Eye (tissue), 1 donor: ENCODE measurements at places on chromosomes 12 and 14.

GRCh38 chr12:98149270-98149669 lies 366.1 kb upstream of the TMPO start:
- DNase-seq = no peak

DNA sequence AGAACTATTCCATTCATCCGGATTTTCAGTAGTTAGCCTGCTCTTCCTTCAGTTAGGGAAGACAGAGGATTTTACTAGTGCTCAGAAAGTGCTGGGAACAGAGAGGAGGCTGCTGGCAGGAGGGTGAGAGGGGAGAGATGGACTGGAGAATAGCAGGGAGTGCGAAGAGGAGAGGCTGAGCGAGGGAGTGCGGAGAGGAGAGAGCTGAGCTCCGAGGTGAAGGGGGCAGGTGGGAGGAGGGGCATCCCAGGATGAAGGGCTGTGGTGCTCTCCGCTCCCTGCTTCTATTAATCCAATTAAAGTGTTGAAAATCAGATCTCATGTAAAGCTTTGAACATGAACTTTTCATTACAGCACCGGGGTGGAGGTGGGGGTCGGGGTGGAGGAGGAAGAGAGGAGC lies 20.4 kb upstream of the SMOC1 start:
- DNase-seq = peak; percentile 24

DNA sequence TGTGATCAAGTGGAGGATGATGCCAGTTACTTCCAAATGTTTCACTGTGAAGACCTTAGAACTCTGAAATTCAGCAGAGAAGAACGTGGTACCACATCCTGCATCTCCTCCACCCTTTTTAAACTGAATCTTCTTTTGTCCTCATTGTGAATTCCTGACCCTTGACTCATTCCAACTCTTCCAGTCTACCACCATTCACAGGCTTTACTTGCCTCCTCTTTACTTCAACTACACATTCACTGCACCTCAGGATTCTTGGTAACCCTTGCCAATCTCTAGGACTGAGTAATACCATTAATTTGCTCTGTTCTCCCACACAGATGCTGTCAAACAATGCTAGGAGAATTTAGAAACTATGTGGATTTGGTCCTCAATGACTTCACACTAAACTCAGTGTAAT lies 37.3 kb downstream of the PPP1R12A start:
- no peak for DNase-seq

GRCh38 chr12:75452675-75453330 lies 27.8 kb upstream of the GLIPR1 start:
- no peak for DNase-seq

DNA sequence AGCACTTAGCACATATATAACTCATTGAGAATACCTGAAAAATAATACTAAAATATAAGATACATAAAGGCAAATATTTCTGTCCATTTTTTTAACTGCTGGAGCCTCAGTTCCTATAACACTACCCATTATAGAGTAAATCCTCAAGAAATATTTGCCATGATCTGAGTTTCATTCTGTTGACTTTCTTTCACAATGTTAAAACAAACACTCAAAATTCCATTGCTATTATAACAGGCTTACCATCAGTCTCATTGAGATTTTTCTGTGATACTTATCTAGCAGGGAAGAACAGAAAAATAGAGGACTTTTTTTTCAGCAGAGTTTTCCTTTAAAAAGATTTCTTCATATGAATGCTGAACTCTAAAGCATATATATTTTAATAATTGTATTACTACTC lies 24.5 kb downstream of the LMO3 start:
- DNase-seq = no peak

DNA sequence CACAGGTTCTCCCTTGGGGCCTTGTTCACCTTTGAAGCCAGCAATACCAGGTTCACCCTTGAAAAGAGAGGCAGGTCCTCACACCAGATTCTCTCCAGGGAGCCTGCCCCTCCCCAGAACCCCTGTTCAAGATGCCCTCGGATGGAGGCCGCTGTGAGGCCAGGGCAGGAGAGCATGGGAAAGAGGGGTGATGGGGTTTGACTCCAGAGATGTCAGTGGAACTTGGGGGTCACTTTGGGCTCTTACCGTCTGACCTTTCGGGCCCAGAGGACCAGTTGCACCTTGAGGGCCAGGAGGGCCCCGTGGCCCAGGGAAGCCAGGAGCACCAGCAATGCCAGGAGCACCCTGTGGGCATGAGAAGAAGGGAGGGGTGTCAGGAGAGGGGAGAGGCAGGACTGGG lies 17.4 kb downstream of the COL2A1 start:
- DNase-seq = no peak

GRCh38 chr12:51752234-51752889 lies 96.2 kb downstream of the FIGNL2 start:
- DNase-seq = peak; percentile 45

- DNase-seq = no peak
These were observed 96.3 kb downstream of the CACNA1C start for GRCh38 chr12:2149091-2149490.

GRCh38 chr14:79724934-79725717 lies 486.2 kb downstream of the DIO2 start:
- no peak for DNase-seq

GRCh38 chr14:31954991-31955390 lies 122.1 kb upstream of the ARHGAP5 start:
- no peak for DNase-seq
